ENCODE measurements at places on chromosomes 12 and 14. TPM values are rescaled to one million over a fixed set of nuclear protein-coding genes. Genes with fewer than 3 reads are reported as not detected.

DNA sequence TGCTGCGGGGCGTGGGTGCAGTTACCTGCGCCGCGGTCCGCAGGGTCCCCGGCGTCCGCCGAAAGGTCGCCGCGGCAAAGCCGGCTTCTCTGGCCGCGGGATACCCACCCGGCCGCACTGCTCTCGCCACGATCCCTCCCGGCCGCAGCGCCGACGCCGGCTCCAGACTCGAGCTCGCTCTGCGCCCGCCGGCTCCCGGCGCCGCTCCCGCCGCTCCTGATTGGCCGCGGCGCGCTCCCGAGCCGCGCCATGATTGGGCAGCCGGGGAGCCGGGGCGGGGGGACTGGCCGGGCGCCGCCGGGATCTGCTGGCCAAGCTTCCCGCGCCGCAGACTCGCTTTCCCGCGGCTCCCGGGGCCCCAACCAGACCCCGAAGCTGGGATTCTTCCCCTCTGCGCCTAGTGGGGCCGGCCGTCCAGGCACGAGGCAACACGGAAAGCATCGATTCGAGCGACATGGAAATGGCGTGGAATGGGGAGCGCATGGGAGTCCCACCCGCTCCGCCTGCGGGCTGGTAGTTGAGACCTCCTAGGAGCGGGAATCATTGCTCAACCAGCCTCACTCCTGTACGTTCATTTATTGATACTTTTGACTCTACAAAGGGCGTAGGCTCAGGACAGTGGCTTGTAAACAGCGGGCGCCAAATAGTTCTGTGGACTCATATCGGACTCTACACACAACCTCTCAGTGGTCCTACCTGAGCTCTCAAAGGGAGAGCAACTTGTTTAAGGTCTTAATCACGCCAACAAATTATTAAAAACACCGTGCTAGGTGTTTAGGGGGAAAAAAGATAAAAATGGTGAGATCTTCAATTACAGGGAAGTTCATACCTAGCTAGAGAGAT, 36.4 kb upstream of the STON2 start:
- peak; percentile 73 for DNase-seq

DNA sequence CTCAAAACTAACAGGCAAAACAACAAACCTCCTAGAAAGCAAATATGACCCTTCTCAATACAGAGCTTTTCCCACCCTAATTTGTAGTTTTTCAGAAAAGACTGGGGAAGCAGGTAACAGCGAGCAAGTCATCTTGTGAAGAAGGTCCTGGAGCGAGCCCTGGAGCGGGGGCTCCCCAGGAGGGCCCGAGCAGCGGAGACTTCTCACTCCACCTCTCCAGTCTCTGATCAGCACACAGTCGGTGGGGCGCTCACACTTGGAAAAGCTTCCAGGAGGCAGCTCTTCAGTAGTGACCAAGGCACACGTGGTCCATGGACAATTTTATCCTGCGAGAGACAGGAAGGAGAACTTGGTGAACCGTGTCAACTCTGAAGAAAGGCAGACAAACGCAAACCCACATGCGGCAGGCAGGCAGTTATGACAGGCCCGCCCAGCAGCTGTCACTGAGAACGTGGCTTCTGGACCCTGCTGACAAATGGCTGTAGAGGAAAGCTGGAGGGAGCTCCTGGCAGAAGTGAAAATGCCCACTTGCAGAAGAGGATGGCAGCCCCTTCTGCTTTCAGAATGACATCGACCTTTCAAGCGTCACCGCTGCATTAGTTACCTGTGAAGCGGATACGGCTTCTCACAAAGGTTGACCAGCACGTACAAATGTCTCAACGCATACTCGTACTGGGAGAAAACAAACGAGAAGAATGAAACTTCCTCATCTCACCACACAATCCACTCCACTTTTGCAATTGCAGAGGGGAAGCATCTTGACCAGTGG, 44.2 kb downstream of the LGMN start:
- no peak for DNase-seq

- no peak for DNase-seq
These were observed 149.5 kb downstream of the PRKCH start for GRCh38 chr14:61470961-61471293.

GRCh38 chr14:39251547-39251946, 17.8 kb downstream of the MIA2 start:
- DNase-seq, result no peak

DNA sequence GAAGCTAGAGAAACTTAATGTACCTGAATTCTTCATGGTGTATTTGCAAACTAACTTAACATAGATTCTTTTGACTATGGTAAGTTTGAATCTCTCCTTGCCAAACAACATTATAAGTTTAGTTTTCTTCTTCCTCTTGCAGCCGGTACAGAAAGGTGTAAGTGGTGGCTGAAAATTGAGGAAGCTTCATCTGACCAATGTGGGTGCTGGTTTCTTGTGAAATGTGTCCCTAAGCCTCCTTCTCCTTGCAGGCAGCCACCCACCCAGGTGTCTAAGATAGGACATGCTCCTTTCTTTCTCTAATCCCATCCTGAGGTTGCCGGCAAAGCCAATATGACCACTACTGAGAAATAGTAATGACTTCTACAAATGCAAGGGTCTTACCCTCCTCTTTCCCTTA, 20.6 kb downstream of the GSG1 start:
- DNase-seq, result no peak

DNA sequence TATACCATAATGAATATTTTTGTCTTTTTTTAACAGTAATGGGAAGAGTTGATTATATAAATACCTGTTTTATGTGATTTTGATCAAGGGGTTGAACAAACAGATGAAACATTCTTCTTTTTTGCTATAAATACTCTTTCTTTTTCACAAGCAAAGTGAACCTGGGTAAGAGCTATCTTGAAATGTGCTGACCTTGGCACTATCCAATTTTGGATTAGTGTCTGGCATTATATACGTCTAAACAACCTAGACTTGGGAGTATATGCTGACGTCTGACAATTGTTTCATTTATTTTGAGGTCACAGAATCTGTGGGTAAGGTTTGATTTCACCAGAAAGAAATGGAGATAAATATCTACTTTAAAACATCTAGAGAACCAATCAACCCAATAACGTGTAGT, 716.0 kb upstream of the STXBP6 start:
- DNase-seq, result no peak

DNA sequence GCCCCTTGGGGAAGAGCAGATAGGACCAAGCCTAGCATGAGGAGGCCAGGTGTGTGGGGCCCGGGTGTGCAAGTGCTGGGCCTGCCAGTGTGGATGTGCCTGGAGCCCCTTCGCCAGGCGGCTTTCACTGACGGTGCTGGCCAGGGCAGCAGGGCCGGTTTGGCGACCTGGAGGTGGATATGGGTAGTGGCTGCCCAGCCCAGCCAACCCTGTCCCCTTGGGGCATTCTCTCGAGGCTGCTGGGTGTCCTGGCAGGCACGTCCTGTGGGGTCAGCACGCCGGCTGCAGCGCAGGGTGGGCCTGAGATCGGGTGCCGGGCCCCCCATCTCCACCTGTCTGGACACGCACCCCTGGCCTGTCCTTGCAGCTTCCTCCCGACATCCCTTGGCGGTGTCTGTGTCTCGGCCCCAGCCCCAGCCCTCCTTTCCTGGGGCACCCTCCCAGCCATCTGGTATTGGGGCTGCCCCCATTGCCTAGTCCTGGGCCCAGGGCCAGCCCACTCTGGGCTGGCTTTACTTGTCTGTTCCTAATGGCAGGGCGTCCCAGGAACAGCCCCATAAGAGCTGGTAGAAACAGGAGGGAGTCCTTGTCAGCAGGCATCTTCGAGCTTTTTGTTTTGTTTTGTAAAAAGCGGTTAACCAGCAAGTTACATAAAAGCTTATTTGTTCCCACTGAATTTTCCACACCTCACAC, 7.2 kb upstream of the CRIP2 start:
- DNase-seq, result no peak

DNA sequence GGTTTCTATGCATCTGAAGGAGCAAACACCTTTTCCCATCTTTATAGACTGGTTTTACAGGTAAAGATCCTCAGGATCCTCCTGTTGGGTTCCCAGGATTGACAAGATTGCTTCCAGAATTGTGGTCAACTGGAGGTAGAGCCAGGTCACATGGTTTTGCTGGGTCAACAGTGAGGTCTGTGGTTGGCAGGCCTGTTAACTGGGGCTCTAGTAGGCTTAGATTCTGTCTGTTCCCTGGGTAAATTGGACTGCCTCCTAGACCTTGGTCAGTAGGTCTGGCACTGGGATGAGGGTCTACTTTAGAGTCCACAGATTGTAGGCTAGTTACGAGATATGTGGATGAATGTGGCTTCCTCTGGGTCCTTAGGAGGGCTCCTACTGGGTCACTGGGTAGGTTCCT, 3.5 kb upstream of the PZP start:
- no peak for DNase-seq

DNA sequence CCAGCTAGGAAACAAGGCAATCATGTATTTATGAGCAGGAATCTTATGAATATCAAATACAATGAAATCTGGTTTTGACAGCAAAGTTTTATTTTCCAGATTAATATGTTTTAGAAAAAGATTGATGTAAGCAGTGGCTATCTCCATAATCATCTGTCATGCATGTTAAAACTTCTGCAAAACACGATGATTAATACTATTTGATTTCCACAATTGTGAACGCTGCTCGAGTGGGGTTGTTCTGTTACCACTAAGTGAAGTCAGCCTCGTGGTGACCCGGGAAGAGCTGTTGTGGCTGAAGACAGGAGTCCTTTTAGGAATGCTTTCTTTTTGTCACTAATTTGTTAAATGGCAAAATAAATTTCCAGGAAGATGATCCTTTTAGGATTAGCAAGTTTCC, 9.4 kb downstream of the CFAP251 start:
- no peak for DNase-seq

GRCh38 chr14:89134640-89135039, 282.4 kb downstream of the FOXN3 start:
- no peak for DNase-seq

GRCh38 chr14:23183158-23183470, 346 bp downstream of the SLC7A8 start:
- no peak for DNase-seq

DNA sequence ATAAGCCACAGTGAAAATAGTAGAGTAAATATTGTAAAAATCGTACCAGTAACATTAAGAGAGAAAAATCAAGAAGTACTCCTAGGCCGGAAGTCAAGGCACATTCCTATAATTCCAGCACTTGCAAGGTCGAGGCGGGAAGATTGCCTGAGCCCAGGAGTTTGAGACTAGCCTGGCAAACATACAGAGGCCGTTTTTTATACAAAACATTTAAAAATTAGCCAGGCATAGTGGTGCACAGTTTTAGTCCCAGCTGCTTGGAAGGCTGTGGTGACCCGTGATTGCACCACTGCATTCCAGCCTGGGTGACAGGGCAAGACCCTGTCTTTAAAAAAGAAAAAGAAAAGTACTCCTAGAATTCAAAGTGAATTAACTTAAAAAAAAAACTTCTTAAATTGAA, 341.8 kb downstream of the C12orf50 start:
- no peak for DNase-seq

- no peak for DNase-seq
These were observed 76.2 kb downstream of the ETV6 start for GRCh38 chr12:11725686-11726085.

GRCh38 chr12:50785406-50786001, 21.6 kb downstream of the ATF1 start:
- no peak for DNase-seq

DNA sequence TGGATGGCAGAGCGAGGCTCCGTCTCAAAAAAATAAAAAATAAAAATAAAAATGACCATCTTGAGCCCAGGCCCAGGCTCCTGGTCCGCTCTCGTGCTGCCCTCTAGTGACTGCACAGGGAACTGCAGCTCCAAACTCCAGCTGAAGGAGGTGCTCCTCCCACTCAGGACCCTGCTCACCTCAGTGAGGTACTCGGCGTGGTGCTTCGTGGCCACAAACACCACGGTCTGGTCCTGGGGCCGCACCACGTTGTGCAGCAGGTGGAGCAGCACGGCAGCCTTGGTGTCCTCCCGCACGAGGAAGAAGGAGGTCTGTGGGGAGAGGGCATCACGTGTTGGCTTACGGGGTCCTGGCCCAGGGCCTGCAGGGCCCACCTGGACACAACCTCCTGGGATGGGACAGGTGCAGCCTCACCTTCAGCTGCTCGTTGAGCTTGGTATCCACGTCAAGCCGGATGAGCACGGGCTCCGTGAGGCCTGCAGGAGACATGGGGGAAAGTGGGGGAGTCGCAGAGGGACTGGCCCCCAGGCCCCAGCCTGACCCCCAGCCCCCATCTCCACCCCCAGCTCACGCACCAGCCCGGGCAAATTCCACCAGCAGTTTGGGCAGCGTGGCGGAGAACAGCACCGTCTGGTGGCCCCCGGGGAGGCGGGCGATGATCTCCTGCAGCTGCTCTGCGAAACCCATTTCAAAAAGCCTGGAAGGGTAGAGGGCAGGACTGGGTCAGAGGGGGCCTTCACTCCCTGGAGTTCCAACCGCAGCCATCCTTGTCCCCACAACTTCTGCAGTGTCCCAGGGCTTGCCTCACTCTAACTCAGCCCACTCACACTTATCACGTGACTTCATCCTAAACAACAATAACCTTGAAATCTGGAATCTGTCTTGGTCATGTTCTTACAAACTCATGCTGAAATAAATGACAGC, 10.6 kb downstream of the DDX54 start:
- peak; percentile 72 for DNase-seq

DNA sequence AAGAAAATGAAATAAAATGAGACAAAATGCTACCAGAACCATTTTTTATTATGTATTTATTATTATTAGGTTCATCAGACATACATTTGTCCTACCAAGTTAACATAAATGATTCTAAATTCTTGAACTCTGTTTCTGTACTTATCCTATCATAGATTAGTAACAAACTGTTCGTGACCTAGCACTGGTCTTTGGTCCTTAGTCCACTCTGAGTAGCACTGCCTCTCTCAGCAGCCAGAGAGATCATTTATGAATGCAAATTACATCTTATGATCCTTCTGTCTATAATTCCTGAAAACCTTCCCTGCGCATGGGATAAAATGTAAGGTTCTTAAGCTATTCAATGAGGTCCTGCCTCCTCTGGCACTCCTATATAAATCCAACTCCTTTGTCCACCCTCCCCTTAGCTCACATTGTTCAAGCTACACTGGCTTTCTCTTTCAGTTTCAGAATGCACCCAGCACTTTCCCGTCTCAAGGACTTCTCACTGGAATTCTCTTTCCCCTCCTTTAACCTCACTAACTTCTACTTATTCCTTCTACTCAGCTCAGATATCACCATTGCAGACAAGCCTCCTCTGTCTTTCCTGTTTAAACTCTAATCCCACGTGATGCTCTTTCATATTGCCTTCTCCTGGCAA, 17.1 kb downstream of the PDZRN4 start:
- no peak for DNase-seq

DNA sequence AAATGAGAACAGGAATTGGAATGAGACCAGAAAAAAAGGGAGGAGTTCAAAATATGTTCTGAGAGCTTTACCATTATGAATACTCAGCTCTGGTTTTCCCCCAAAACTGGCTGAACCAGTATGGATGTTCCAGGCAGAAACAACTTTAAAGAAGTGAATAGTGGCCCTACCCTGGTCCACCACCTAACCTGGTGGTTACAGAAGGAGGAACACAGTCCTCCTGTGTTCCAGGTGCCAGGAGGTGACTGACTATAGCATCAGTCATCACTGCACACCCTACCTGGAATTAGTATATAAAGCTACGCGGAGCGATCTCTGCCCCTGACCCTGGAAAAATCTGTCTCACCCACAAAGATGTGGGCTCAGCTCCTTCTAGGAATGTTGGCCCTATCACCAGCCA, at the start of gene A2ML1:
TSS of gene A2ML1 (plus strand) at position 324 of the 400 bp plus-strand sequence. CDS start at position 355, 31 bp downstream.
- DNase-seq, result no peak

Gene LGR5
- not detected for total RNA-seq

Gene NKX2-1
- not detected for total RNA-seq

Gene CLEC9A
- total RNA-seq, result not detected

Gene KRT3
- not detected for total RNA-seq

Gene PLEKHA5
- total RNA-seq, result 2.6 TPM

Gene NPFF
- not detected for total RNA-seq

Data from activated naive CD8-positive, alpha-beta T cell treated with anti-CD3 and anti-CD28 coated beads for 36 hours (primary cell).